ENCODE measurements at places on chromosomes 5 and 9. TPM values are rescaled to one million over a fixed set of nuclear protein-coding genes. Genes with fewer than 3 reads are reported as not detected.

Gene CDX1
- total RNA-seq, result not detected

Gene PRELID2
- 2.7 TPM for total RNA-seq

DNA sequence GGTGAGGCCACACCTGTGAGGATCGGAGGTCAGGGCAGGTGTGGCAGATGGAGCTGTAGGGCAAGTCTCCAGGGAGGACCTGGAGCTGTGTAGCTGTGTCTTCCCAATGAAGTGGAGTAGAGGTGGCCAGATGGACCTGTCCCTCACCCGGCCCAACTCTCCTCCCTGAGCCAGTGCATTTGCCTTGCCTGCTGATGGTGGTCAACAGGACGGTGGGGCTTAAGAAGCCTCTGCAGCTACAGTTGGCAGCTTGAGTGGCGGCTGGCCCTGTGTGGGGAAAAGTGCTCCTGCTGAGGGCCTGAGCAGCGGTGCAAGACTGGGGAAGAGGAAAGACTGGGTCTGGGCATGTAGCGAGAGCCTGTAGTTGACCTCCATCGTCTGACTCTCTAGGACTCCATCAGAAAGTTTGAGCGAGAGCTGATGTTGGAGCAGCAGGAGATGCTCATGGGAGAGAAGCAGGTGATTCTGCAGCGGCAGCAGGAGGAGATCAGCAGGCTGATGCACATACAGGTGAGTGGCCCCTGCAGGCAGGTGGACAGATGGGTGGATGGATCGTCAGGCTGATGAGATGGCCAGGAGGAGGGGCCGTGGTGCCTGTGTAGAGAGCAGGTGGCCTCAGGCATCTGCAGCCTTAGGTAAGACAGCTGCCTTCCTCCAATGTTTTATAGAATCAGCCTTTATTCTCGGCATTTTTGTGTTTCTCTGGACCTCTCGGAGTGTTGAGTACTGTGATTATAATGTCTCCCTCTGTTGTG is 24.9 kb downstream of the PITX1 start:
- DNase-seq, result no peak

DNA sequence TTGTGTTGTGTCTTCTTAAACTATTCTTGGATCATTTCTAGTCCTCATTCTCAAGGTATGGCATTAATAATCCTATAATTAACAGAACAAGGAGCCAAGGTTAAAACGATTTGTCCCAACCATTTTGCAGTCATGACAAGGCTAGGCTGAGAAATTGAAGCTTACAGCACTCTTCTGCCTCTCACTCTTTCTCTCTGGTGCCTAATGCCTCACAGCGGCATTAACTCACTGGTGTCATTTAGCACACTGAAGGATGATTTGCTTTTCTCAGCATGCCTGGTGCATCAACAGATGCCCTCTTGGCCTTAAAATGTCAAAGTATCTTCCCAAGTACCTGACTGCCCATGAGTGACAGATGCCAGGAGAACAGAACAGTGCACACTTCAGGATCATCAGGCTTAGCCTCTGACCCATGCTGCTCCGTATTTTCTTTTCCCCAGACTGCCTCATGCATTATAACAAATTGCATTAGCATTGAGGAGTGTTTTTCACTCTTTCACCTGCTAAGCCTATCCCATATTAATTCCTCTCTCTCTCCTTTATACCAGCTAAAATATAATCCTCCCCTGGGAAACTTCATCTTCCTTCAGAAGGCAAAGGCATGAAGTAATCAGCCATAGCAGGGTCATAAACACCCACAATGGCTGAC is 61.1 kb upstream of the SV2C start:
- DNase-seq, result no peak

Gene AQP3
- 1.4 TPM for total RNA-seq

- DNase-seq, result no peak
These were observed 19.5 kb downstream of the SRFBP1 start for GRCh38 chr5:121981254-121981653.

DNA sequence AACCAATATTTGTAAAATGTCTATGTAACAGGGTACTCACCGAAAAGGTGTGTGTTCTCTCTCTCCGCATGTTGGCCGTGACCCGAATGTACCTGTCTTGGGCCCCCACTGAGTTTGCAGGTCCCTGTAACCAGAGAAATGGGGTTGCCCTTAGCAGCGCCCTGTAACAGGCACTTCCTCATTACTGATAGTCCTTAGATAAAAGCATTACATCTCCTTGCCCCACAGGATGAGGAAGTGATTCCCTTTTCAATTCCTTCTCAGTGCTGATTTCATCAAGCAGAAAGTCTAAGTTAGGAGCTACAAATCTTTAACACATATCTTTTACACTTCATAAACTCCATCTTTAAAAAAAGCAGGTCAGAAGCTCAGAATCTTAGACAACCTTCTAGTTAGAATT is 15.2 kb upstream of the HMHB1 start:
- peak; percentile 21 for DNase-seq

GRCh38 chr9:18190671-18191374 is 283.1 kb upstream of the ADAMTSL1 start:
- DNase-seq, result no peak
